Stimulated activated CD4-positive, alpha-beta T cell treated with anti-CD3 and anti-CD28 coated beads, Interleukin-1b, Interleukin-23, amount 100 ng/mL, for 1 hour (primary cell): ENCODE measurements at places on chromosomes 4 and X.

- no peak for DNase-seq
Measured at GRCh38 chr4:83387476-83388312, 53.0 kb upstream of the HPSE start.

DNA sequence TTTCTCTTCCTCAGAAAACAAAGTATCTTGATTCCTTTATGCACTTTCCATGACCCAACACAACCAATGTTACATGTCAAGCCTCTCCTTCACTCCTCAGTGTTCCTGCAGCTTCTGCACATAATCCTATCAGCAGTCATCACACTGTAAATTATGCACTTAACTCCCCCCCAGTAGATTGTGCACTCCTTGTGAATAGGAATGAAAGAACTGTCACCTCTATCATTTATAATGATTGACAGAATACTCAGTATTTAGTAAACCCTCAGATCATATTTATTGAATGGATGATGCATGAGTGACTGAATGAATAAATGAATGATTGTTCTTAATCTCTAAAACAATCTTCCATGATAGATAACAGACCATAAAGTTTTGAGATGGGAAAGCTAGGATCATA lies 253.3 kb downstream of the HS3ST1 start:
- DNase-seq = no peak

GRCh38 chr4:78659264-78659663 lies 107.7 kb downstream of the ANXA3 start:
- no peak for DNase-seq

DNA sequence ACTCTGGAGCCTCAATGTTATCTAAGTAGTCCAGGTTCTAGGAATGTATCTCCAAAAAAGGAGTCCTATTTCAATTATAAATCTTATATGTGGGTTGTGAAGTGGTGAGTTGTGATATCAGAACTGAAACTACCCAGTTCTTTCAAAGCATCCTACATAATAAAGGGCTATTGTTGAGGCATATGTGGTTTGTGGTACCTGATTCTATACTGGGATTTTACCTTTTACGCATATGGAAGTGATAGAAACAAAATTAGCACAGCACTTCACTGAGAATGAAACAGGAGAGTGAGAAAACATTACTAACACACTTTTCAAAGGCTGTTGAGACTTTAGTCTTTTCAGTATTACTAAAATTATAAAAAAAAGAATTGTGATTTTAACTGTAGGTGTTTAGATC lies 417.7 kb upstream of the GALNT7 start:
- no peak for DNase-seq

DNA sequence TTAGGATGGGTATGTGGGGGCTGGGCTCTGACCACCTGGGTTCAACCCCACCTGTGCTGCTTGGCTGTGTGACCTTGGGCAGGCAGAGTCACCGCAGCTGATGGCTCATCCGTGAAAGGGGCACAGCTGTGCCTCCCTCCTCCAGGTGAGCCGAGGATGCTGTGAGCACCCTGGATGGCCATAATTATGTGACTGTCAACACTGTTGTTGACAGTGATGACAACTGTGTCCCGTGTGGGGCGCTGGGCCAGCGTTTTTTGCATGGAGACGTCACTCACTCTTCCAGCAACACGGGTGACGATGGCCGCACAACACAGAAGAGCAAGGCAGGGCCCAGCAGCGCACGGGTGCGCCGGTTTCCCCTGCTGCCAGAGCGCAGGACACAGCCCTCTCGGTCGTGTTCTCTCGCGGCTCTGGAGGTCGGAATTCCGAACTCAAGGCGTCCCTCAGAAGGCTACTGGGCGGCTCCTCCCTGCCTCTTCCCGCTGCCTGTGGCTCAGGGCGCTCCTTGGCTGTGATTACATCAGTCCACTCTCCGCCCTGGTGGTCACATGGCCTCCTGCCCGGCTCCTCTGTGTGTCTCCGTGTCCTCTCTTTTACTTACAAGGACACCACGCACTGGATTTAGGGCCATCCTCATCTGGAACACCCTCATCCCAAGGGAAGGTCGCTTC lies 1.3 kb downstream of the SH3TC1 start:
- DNase-seq = no peak

DNA sequence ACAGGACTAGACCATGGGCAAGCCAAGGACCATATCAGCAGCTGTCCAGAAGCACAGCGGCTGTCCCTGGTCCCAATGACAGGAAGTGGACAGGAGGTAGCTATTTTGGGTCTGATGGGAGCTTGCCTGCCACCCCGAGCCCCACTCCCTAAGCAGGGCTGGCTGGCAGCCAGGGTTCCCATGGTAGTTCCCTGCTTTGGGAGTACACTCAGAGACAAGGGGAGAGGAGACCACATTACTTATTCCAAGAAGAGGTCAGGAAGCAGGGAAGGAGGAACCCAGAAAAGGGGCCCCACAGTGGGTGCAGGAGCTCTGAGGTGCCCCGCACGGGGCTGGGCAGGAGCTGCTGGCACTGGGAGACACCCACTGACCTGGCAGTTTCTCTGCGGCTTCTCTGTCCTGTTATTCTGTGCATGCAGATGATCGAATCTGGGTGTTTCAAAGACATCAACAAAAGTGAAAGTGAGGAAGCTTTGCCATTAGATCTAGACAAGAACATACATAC lies 36.3 kb downstream of the HTT-AS start:
- DNase-seq = no peak

- DNase-seq = no peak
Measured at GRCh38 chr4:156643826-156644225, 327.8 kb downstream of the PDGFC start.

- no peak for DNase-seq
Measured at GRCh38 chr4:20252656-20253282, 1.1 kb downstream of the SLIT2 start.

DNA sequence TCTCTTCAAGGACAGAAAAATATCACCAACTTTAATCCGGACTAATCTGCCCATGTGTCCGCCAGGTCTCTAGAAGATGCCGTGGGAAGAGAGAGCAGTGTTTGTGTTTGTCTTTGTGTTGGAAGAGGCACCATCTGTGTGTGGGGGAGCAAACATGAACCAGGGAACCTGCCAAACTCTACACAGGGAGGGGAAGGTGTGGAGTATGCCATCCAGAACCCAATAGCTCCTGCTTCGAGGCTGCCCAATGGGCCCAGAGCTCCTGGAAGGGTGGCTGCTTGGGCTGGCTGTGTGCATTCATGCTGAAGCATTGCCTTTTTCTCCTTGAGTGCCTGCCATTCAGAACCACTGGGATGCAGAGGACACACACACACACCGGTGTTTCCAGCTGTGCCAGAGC lies 536.2 kb downstream of the MID1IP1 start:
- no peak for DNase-seq

GRCh38 chr4:85147481-85148076 lies 181.1 kb upstream of the WDFY3 start:
- no peak for DNase-seq

DNA sequence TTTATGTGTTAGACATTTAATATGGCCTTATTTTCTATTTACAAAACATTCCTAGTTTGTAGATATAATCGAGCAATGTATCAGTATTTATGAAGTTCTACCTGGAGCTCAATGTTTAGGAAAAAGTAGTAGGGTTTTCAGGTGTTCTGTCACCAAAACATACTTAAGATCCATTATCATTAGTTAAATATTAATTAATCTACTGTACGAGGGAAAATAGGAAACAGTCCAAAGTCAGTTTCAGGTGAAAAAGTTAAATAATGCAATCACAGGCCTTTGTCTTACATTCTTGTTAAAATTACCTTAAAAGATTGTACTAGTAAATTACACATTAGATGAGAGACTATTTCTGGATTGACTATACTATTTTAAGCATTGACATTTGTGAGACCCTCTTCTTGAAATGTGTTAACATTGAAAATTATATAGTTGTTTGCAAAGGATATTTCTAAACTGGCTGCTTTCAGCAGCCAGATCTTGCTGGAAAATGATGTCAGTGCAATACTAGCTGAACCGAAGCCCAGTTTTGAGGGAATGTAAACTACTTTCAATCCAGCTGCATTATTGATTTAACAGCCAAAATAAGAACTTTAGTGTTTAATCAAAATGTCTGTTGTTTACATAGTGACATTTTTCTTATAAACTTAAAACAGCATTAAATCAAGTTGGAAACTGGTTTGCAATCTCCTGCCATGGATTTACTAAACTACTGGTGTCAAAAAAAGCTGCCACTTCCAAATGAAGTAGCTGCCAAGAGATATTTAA lies 19.3 kb downstream of the GUCY1B1 start:
- no peak for DNase-seq

DNA sequence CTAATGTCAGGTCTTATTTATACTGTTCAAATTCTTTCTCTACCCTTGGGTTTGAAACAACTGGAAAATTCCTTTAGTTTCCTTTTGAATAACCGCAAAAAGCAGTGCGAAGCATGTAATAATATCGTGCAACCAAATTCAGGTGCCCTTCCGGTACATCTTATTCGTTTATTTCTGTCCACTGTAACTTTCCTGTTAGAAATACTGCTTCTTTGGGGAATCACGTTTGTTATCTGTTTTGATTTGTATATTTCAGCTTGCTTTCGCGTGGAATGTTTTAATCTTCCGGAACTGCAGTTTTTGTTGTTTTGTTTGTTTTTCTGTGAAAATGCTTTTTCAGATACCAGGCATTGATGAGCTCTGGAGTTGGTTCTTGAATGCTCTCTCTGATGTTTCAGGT lies 85.7 kb upstream of the HPRT1 start:
- no peak for DNase-seq

DNA sequence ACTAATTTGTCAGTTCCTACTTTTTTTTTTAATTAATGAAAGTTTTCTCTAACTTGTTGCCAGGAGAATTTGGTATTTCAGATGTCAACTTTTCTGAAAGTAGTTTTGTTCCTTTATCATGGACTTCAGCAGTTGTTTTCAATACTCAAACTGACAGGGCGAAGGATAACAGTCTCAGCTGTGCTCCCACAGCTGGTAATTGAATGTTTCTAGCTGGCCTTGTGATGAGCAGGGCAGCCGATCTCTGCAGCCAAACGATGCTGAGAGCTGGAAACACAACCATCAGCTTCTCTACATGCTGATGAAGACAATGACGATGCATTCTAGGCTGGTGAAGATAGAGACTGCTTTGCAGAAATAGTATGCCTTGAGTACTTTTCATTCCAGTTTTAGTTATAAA lies 130.0 kb upstream of the MAP9 start:
- no peak for DNase-seq

GRCh38 chr4:131258361-131258760 lies 1890.7 kb upstream of the PCDH10 start:
- no peak for DNase-seq

GRCh38 chr4:184648313-184649025 lies 778 bp downstream of the CASP3 start:
- DNase-seq = no peak

DNA sequence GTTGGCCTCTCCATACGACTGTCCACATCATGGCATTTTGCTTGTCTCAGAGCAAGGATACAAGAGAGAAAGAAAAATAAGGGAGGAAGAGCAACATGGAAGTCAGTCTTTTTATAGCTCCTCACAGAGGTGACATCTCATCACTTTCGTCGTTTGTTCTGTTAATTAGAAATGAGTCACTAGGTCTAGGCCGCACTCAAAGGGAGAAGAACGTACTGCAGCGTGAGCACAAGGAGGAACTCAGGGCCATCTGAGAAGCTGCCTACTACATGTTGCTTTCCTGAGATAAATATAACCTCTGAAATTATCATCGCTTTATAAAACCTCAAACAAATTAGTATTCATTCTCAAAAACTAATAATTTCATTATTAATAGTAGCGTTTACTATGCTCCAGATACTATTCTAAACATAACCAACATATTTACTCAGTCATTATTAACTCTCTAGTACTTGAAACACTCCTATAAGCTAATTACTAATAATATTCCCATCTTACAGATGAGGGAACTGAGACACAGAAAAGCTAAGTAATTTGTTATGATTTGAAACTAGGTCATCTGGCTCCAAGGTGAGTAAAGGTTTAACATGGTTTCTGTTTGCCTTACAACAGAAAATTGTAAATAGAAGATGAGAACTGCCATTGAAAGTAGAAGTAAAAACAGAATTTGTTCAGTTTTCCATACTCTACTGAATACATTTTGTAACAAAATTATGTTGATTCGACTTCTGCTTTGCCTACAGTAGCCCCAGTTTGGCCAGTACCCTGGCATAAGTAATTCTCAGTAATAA lies 213.2 kb upstream of the UGT8 start:
- DNase-seq = no peak

- peak; percentile 67 for DNase-seq
Measured at GRCh38 chrX:40580537-40581335, at the start of gene ATP6AP2. Gene ATP6AP2 (plus strand): TSS chrX:40580970. CDS start chrX:40581066, 96 bp downstream.

DNA sequence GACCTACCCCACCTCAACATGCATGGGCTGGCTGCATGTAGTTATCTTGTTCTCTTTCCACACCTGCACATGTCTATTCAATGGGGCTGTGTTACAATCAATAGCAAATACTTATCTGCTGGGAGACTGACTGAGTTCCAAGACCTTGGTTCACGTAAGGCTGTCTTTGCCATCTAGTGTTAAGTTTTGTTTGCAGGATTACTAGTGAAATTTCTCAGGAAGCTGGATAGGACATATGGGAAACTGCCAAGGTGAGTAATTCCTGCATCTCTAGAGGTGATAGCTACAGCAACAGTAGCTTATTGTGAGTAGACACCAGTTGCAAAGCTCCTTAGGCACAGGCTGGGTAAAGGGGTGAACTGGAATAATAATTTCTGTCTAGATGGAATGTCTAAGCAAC lies 177.5 kb downstream of the ENOX2 start:
- no peak for DNase-seq

DNA sequence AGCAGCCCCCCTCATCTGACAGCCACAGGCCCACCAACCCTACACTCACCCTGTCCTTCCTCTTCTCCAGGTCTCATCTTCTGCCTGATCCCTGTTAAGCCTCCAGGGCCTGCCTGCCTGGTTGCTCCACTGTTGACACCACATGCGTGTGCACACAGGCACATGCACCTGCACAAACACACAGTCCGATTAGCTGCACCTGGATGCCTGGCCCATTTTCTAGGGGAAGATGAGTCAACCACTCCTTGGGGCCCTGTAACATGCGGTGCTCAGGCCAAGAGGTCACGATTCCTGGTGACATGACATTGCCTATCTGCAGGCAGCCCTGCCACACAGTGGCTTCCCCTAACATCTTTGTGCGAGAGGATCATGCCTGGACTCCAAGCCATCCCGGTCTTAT lies 498.4 kb downstream of the BCOR start:
- no peak for DNase-seq

- DNase-seq = no peak
Measured at GRCh38 chr4:118340109-118340508, 12.7 kb downstream of the PRSS12 start.

- no peak for DNase-seq
Measured at GRCh38 chr4:2249526-2250356, 7.8 kb upstream of the HAUS3 start.

DNA sequence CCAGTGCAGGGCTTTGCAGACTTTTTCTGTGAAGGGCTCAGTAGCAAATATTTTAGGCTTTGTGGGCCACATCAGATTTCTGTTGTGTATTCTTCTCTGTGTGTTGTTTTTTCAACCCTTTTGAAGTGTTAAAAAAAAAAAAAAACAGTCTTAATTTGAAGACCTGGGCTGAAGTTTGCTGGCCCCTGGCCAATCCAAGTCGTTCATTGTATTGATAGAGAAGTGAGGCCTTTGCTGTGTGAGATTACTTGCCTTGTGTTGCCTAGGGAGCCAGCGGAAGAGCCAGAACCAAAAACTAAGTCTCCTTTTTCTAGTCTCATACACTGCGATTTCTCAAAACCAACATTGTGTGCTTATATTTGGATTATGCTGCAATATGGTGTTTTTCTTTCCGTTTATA lies 46.9 kb downstream of the MTM1 start:
- DNase-seq = no peak

- DNase-seq = no peak
Measured at GRCh38 chr4:186946136-186946535, 222.5 kb upstream of the FAT1 start.
